Stimulated activated CD8-positive, alpha-beta memory T cell treated with anti-CD3 and anti-CD28 coated beads, Interleukin-15, amount 100 ng/mL, for 1 hour (primary cell): ENCODE measurements at places on chromosomes 16 and 17.
A peak's percentile ranks its signal among the peaks of the same experiment; 100 is the strongest.

DNA sequence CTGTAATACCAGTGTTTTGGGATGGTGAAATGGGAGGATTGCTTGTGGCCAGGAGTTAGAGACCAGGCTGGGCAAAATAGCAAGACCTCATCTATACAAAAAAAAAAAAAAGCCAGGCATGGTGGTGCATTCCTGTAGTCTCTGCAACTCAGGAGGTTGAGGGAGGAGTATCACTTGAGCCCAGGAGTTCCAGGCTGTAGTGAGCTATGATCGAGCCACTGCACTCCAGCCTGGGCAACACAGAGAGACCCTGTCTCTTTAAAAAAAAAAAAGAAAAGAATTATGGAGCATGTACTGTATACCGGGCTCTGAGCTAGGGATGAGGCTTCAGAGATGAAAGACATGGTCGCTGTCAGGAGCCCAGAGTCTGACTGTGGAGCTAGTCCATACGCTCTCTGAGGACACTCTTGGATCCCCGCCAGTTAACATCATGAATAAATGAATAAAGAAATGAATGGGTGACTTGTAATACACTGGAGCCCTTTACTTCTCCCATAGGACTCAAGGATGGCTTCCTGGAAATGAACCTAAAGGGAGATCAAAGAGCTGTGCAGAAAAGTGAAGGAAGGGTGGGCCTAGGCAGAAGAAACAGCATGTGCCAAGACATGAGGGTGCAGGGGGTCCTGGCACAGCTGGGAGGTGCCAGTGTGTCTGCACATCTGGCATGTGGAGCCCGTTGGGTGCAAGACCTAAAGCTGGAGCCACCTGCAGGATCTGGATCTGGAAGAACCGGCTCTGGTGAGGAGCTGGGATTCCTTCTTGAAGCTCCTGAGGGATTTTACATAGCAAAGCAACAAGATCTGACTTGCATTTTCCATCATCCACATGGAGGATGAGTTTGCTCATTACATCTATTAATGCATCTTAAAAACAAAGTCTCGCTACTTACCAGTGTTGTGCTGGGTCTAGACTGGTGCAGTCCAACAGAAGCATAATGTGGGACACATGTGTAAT, 120.4 kb downstream of the IRX3 start:
- no peak for DNase-seq

DNA sequence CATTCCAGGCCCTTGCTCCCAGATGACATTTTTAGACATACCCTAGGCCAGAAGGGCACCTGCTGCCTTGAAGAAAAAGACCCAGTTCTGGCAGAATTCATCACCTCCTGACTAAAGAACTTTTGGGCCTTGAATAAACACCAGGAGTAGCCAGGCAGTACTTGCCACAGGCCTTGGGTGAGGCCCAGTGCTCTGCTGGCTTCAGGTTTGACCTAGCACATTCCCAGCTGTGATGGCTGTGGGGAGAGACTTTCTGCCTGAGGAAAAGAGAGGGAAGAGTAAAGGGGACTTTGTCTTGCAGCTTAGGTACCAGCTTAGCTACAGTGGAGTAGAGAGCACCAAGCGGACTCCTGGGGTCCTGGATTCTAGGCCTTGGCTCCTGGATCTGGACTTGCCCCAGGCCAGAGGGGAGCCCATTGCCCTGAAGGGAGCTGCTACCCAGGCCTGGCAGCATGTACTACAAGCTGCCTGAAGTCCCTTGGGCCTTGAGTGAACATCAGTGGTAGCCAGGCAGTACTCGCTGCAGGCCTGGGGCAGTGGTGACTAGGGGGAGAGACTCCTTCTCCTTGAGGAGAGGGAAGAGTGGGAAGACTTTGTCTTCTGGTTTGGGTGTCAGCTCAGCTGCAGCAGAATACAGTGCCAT, 44.3 kb downstream of the ABCA8 start:
- no peak for DNase-seq

DNA sequence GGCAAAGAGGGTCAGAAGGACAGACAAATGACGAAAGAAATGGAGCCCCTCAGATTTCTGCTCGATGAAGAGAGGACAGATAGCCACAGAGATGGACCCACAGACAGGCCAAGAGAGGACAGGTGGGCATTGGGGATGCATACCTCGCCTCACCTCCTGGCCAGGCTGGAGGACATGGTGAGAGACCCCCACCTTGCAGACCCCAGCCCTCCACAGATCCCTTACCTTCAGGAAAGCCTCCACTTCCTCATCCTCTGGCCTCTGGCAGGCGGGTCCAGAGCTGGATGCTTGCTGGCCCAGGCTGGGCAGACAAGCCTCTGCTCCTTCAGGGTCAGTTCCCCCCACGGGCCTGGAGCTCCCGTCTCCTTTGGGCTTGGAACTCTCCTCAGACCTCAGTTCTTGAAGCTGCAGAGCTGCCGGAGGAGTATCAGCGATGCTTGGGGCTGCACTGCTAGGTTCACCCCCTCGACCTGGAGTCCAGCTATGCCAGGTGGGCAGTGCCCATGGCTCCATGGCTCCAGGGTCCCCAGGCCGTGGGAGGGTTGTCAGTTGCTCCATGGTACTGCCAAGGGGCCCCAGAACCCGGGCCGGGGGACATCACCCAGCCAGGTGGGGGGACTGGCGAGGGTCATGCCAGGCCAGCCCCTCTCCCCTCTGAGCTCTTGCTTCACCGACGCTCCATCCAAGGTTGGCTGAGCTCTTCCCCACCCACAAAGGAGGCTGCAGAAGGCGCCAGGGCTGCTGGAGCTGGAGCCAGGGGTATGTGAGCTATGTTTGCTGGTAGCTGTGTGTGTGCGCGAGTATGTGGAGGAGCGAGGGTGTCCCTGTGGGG, 1.0 kb downstream of the TSPOAP1 start:
- no peak for DNase-seq

DNA sequence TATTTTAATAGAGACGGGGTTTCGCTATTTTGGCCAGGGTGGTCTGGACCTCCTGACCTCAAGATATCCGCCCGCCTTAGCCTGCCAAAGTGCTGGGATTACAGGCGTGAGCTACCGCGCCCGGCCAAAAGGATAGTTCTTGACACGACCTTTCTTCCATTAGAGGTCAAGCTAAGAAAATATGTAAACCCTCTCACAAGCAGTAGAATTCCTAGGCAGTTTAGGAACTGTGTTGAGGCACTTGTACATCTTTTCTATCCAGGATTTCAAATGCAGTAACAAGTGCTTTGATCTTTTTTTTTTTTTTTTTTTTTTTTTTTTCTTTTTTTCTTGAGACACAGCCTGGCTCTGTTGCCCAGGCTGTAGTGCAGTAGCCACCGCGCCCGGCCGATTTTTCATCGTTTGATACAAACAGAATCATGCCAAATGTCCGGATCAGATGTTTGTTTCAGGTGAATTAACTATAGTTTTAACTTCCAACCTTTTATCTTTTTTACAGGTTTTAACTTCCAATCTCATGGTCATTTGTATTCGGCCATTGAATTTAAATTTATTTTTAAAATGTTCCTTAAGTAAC, 1.5 kb upstream of the ARL6IP1 start:
- no peak for DNase-seq

GRCh38 chr16:609984-610383, 20.1 kb downstream of the RAB40C start:
- no peak for DNase-seq

- no peak for DNase-seq
Measured at GRCh38 chr17:65020284-65020683, 36.3 kb downstream of the GNA13 start.

- no peak for DNase-seq
Measured at GRCh38 chr16:71727551-71728324, 3.2 kb upstream of the PHLPP2 start.

GRCh38 chr16:18788828-18789514, 1.2 kb downstream of the RPS15A start:
- DNase-seq, result no peak

- no peak for DNase-seq
Measured at GRCh38 chr16:4207229-4207628, 34.7 kb downstream of the SRL start.

DNA sequence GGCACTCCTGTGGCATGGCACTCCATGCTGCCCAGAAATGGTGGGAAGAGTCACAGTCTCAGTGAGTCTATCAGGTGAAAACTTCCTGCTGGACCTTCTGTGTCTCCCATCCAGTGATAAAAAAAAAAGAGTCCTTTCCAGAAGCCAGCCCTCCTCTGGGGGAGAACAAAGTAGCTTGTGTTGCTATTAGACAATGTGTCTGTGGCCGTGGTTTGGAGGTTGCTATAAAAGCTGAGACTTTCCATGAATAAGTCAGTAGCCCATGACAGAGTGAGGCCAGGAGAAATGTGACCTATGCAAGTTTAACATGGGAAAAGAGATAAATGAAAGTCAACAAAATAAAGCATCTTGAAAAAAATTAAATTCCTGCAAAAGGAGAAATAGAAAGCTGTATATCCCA, 250.7 kb upstream of the MON1B start:
- DNase-seq, result no peak

GRCh38 chr17:14042411-14042810, 26.9 kb upstream of the COX10 start:
- no peak for DNase-seq

- no peak for DNase-seq
Measured at GRCh38 chr17:60481604-60482003, 44.4 kb downstream of the APPBP2 start.

- peak; percentile 30 for DNase-seq
Measured at GRCh38 chr17:43994272-43995149, 9.9 kb upstream of the NAGS start.

- no peak for DNase-seq
Measured at GRCh38 chr17:80354336-80354735, 60.6 kb upstream of the ENDOV start.

DNA sequence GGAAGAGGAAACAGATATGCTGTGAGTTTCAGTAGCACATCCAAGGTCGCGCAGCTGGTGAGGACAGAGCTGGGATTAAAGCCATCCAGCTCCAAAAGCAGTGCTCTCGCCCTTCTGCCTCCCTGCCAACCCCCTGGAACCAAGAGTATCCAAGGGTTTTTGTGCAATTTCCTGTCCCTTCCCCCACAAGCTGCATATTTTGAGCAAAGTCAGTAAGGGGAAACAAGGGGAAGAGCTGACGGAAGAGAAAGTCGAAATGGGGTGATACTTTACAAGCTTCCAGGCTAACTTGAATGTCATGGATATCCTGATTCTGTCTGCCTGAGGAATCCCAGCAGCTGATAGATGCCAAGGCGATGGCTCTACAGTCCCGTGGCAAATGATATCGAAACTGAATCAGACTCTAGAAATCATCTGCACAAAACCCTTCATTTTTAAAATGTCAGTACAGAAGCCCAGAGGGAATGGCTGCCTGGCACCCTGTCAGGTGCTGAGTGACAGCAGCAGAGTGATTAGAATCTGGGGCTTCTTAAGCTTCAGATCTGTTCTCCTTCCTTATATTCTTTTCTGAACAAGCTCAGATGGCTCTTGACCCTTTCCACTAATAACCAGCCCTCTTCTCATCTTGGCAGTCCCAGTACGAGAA, 42.9 kb upstream of the TEKT3 start:
- DNase-seq, result no peak

DNA sequence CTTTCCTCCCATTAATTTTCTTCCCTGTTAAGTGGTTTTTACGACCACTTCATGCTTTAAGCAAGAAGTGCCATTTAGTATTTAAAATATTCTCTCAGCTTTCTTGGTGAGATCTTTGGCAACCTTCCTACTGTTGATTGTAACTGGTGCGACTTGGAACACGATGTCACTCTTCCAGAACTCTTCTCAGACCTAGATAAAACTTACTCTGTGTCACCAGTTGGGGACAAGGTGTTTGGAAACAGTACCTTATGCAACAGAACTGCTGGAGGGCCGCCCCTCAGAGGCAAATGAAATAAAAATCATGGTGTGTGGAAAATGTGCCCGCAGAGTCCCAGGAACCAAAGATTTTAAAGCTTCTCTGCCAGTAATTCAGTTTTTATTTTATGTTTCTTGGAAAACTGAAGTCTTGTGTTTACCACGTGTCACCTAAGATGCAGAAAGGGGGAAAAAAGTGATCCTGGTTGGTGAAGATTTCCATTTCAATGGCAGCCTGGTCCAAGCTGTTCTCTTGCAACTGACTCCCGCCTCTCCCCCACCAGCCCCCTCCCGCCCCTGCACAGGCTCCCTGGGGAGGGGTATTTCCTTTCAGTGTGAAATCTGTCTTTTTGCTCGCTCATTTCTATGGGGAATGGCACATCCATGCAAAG, 7.2 kb upstream of the HSD11B2 start:
- no peak for DNase-seq

DNA sequence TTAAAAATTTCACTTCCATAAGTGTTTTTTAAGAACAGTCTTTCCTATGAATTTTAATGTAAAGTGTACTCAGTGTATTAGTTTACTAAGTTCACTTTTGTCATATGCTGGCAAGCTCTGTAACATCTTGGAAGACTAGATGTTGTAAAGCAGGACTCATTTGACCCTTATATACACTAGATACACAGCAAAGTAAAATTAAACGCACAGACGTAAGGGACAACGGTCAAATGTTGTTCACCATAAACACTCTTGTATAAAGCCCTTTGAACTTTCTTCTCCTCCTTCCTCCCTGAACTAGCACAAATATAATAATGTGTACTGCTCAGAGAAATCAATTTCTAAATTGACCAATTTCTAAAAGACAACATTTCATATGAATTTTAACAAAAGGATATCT, 7.0 kb upstream of the GOT2 start:
- DNase-seq, result no peak

DNA sequence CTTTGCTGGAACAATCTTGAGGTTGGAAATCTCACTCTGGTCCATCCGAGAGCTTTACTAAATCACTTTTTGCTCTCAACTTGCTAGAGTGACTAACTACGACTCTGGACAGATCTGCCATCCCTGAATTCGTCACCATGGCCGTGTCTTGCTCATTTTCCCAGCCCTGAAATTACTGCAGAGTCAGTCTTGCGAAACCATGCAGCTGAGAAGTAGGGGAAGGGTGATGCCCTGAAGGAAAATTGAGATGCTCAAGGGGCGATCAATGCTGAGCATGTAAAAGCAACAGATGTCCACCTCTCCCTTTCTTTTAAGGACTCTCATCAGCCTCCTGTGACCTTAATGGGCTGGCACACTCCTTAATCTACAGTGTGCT, 18.8 kb downstream of the PCTP start:
- no peak for DNase-seq

DNA sequence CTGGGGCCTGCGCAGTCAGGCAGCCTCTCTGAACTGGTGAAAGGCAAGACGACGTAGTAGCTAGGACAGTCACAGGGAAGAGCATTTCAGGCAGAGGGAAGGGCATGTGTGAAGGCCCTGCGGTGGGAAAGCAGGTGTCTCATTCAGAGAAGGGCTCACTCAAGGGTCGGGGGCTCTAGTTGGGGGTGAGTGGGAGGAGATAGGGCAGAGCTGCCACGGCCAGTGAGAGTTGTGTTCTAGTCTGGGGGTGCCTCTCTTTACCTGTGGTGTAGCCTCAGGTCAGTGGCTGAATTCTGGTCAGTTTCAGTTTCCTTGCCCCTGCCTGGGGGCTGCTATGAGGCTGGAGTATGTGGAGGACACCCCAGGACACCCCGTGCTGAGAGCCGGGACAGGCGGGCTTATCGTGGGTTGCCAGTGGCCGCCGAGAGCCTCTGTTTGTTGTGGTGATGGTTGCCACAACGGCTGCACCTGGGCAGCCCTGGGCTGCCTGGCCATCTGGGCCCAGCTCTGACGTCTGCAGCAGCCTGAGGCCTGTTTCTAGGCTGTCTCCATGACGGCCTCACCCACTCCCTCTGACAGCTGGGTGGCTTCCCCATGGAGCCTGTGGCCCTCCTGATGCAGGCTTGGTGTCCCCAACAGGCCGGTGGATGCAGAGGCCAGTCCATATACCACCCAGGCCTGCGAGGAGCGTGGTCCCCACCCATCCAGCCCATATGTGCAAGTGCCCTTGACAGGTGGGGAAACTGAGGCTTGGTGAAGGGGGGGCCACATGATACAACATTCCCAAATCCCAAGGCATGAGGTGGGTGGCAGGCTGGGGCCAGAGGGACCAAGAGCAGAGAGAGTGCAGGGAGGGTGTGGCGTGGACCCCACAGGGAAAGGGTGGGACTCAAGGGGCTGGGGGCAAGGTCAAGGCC, 10.8 kb downstream of the MAP2K3 start:
- no peak for DNase-seq
